Small intestine (tissue), 16 donors: ENCODE measurements at places on chromosomes 5 and 9.

GRCh38 chr5:7419367-7419766 is 23.4 kb downstream of the ADCY2 start:
- H3K4me1 ChIP-seq: no peaks in the 10 kb centered on the region
- H3K27ac ChIP-seq: no peak overlapping the region
- DNase-seq: no peak
- no peaks in the 10 kb centered on the region for H3K27me3 ChIP-seq
- H3K4me3 ChIP-seq: no peak overlapping the region

DNA sequence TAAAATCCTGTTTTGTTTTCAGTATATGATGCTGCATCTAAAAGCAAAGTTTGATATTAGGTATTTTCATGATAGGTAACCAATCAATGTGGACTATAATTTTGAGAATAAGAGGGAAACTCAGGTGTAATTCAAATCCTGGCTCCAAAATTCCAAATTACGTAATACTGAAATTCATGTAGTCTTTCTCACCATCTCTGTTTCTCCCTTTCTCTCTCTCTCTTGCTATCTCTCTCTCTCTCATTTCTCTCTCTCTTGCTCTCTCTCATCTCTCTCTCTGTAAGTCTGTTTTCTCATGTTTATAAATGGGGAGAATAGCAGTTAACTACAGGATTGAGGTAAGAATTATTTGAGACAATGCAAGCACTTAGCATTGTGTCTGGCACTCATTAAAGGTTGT is 401.1 kb upstream of the TLE4 start:
- H3K27me3 ChIP-seq: no peaks in the 10 kb centered on the region
- DNase-seq: no peak
- no peaks in the 10 kb centered on the region for H3K36me3 ChIP-seq
- no peak overlapping the region for H3K4me3 ChIP-seq
- H3K27ac ChIP-seq: no peak overlapping the region

GRCh38 chr5:177086654-177087397 is at the start of gene FGFR4:
Gene FGFR4 (plus strand): TSS chr5:177086915. CDS start chr5:177089603, 2,688 bp downstream.
- H3K27me3 ChIP-seq: no peaks in the 10 kb centered on the region
- H3K4me3 ChIP-seq: peak within 1 kb of the TSS; percentile 19
- H3K27ac ChIP-seq: peak within 1 kb of the TSS; percentile 96
- no peaks in the 10 kb centered on the region for H3K4me1 ChIP-seq

GRCh38 chr9:128101231-128101661 is 26.3 kb downstream of the PTGES2 start:
- H3K27ac ChIP-seq: no peak overlapping the region
- H3K36me3 ChIP-seq: peaks cover 79% of the 10 kb centered on the region
- H3K4me1 ChIP-seq: peaks cover 12% of the 10 kb centered on the region
- H3K27me3 ChIP-seq: no peaks in the 10 kb centered on the region

GRCh38 chr5:134813407-134813806 is 32.4 kb upstream of the C5orf24 start:
- no peaks in the 10 kb centered on the region for H3K4me1 ChIP-seq
- peaks cover 10% of the 10 kb centered on the region for H3K36me3 ChIP-seq
- DNase-seq: no peak
- no peak overlapping the region for H3K27ac ChIP-seq
- H3K4me3 ChIP-seq: no peak overlapping the region
- H3K27me3 ChIP-seq: no peaks in the 10 kb centered on the region

DNA sequence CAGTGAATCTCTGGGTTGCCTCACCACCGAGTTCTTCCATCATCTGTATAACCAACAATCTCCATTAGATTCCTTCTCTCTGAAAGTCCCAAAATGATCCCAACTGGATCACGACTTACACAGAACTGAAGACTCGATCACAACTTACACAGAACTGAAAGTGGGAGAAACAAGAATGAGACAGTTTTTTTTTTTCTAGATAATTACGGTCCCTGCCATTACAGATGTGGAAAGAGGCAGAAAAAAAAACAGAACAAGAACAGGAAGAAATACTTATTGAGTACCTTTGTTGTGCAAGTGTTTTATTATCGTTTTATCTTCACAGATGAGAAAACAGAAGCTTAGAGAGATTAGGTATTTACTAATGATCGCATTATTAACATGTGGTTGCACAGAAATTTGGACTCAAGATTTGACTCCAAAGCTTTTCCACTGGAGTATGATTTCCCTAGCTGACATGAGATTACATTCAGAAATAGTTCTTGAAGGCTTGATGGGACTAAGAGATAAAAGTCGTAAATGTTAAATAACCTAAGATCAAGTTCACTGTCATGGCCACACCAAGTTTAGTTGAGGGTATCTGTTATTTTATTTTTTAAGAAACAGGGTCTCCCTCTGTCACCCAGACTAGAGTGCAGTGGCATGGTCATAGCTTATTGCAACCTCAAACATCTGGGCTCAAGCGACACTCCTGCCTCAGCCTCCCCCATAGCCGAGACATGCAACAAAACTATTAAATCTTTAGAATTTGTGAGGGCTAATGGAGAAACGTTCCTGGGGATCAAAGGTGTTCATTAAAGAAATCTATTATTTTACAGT is 8.9 kb downstream of the PLK2 start:
- no peaks in the 10 kb centered on the region for H3K27me3 ChIP-seq
- H3K27ac ChIP-seq: no peak overlapping the region
- H3K36me3 ChIP-seq: no peaks in the 10 kb centered on the region
- H3K4me1 ChIP-seq: no peaks in the 10 kb centered on the region
- H3K4me3 ChIP-seq: no peak overlapping the region
